ENCODE measurements at places on chromosomes 2 and 18. TPM values are rescaled to one million over a fixed set of nuclear protein-coding genes. Genes with fewer than 3 reads are reported as not detected.

The SF3B1 gene
- 247 TPM for total RNA-seq

The MC4R gene
- total RNA-seq, result not detected

The MDH1B gene
- 1.3 TPM for total RNA-seq

The IL1RN gene
- not detected for total RNA-seq

The GKN2 gene
- total RNA-seq, result not detected

The RAB31 gene
- total RNA-seq, result 48.6 TPM

The ECEL1 gene
- total RNA-seq, result not detected

The CACNB4 gene
- total RNA-seq, result 0.43 TPM

The KLHL29 gene
- total RNA-seq, result 14.7 TPM

The CEP68 gene
- 9.9 TPM for total RNA-seq

The IL1B gene
- 2.6 TPM for total RNA-seq

The MAIP1 gene
- total RNA-seq, result 22.9 TPM

The HOXD12 gene
- not detected for total RNA-seq

The MRO gene
- total RNA-seq, result not detected

- no peak for DNase-seq
Measured at GRCh38 chr2:134173338-134174016, 80.4 kb upstream of the MGAT5 start.

GRCh38 chr2:112021290-112021689 is 33.8 kb upstream of the TMEM87B start:
- no peak for DNase-seq

DNA sequence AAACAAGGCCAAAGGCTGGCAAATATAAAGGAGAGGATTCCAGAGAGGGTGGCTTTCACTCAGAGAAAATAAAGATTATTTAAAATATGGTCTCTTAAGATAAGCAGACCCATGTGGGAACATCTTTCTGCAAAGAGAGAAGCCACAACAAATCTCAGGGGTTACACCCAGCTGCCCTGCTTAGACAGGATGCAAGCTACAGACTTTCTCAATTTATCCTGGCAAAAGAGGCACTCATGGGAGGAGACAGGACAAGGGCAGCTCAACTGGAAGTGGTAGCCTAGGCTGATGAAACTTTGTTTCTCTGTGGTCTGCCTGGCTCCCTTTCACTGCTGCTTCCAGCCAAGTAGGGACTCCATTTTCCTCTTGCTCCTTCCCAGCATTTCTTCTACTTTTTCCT is 25.9 kb upstream of the SULT1C4 start:
- peak; percentile 36 for DNase-seq

DNA sequence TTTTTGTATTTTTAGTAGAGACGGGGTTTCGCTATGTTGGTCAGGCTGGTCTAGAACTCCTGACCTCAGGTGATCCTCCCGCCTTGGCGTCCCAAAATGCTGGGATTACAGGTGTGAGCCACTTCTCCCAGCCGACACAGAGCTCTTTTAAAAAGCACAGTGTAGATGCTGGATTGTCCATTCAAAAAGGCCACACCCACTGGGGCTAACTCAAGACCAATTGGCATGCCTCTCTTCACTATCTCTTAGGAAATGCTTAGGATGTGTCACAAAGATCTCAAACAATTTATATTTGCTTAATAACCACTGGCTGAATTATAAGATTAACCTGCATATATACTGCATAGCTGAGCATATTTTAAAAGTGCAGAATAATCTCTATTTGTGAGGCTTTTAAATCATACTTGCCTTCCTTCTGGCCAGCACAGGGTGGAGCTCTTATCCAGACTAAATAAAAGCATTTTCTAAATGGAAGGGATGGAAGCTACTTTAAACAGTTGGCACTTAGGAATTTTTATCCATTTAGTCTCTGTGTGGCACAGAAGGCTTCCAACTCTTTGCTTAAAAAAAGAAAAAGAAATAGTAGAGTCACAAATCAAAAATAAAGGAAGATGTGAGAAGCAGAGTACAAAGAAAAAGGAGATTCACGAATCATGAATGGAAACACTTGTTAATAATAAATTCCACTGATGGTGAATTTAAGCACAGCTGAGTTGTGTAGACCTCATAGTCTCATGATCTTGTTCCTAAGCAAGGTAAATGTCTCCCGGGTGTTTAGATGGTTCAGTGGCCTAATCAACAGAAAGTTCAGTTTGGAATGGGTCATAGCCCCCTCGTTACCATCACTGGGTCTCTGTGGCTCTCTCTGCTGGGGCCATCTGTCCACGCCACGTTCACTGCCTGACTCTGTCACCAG is 22.4 kb downstream of the CRYGD start:
- peak; percentile 30 for DNase-seq

DNA sequence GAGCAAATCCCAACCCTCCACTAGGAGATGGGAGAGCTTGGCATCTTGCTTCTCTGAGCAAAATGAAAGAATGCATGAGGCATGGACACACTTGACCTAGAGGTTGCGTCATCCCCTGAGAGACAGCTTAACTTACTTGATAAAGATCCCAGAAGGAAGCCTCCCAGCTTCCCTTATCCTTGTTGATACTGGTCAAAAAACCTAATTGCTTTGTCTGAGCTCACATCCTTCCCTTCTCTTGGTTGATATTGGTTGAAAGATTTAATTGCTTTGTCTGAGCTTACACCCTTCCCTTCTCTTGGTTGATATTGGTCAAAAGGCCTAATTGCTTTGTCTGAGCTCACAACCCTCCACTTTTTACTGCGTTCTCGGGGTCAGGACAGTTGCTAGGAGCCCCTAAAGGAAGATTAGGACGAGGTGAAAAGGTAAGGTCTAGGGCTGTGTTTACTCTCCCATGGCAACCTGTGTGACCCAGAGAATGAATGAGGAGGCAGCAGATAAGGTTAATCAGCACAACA is 12.2 kb upstream of the BOD1L2 start:
- DNase-seq, result no peak

- peak; percentile 68 for DNase-seq
Measured at GRCh38 chr2:168119515-168120141, 127.8 kb downstream of the STK39 start.

- DNase-seq, result peak; percentile 26
Measured at GRCh38 chr2:225994748-225995405, 595.4 kb downstream of the NYAP2 start.

DNA sequence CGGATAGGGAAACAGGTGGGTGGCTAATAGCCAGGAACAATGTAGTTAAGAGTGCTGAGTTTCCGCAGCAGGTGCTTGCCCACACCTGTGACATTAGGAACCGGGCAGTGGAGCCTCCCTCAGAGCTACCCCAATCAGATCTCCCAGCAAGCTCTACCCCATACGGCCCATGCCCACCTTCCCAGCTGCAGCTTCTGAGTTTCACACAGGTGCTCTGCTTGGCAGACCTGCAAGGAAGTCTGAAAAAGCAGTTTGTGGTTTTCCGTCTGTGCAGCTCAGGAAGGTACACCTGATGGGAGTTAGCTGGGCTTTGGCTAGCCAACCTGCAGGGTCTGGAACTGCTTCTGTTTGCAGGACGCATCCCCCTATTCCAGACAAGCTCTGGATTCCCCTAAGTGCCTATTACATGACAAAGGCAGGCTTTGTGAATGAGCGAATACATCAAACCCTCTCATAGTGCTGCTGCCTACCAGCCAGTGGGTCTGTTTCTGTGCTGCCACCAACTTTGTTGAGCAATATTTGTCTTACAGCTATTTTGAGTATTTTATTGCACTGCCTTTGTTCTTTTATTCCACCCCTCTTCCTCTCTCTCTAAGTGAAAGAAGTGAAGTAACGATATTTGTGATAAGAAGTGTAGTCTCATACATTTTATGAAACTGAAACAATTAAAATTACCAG is 24.7 kb upstream of the CEP68 start:
- DNase-seq, result no peak

- DNase-seq, result no peak
Measured at GRCh38 chr2:1674276-1674675, 70.0 kb downstream of the PXDN start.

- DNase-seq, result no peak
Measured at GRCh38 chr2:145321344-145321743, 801.4 kb upstream of the ZEB2 start.

GRCh38 chr2:17815468-17816184 is 634 bp upstream of the MSGN1 start:
- no peak for DNase-seq

DNA sequence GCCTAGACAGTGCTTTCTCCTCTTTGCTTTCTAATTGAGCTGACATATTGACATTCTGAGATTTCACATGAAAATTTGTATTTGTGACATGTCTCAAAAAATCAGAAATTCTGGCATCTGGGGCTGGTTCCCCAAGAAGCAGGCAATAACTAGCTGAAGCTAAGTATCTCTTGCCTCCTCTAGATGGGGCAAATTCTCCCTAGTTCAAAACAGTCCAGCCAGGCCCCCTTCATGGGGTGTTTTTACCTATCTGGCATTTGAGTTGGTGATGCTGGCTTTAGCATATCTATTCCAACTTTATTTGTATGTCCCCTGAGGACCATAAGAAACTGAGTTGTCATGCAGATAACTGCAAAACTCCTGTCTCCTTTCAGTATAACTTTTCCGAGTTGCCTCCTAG is 39.9 kb downstream of the ARHGAP15 start:
- no peak for DNase-seq

DNA sequence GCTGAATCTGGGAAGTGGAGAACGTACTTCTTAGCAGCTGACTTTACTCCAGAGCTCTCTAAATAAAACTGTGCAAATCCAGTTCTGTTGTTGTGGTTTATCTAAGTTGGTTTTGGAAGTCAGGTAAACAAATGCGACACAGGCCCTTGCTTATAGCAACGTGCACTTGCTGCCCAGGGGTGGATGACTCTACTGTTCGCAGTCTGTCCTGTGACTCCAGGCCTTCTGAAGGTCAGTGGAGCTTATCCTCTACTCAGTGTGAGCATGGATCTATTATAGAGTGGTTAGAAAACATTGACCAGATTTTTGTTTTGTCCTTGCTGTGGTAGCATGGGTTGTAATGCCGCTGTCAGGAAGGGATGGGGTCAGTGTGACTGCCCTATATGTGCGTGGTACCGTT is 89.1 kb downstream of the ZNF236 start:
- DNase-seq, result no peak

DNA sequence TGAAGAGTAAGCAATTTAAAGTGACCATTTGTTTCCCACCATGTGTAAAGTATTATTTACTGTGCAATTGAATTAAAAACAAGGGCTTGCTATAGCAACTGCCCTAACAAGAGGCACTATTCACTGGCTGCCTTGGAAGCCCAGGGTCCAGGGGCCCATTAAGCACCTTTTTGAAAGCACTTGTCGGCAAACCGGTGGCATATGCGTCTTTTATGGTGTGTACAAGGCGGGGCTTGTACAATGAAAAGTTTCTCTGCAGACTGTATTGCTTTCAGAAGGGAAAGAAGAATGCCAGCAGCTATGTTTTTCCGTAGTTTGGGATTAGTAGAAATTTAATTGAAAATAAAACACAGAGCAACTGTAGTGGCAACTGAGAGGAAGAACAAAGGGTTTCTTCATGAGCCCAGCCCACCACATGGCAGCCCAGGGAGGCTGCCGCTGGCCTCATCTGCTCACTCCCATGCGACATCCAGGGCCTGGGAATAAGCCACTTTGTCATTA is 279.5 kb upstream of the PARD3B start:
- no peak for DNase-seq

DNA sequence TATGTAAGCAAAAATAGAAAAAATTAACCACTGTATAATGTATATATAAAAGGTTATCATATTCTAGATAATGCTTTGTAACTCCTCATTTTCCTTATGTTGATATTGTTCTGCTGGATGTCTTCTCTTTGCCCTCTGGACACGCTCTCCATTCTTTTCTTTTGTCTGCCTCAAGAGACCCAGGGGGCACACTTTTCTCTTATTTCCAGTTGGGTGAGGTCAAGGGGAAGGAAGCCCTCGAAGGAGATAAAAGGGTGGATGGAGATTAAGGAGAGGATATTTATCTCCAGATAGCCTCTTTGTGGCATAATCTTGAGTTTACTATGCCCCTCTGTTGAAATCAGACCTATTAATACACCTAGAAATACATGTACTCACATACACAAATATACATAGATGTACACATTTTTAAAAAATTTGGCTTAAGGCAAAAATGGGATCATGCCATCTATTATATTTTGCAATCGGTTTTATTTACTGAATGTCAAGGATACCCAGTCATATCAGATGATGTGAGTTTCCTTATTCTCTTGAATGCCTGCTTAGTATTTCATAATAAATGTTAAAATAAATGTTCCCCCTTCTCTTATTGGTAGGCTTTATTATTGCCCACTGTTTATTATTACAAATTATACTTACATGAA is 65.3 kb downstream of the LCLAT1 start:
- no peak for DNase-seq

- no peak for DNase-seq
Measured at GRCh38 chr2:56500317-56500716, 316.5 kb downstream of the CCDC85A start.

- peak; percentile 56 for DNase-seq
Measured at GRCh38 chr18:56085551-56085950, 497.6 kb upstream of the TCF4 start.

DNA sequence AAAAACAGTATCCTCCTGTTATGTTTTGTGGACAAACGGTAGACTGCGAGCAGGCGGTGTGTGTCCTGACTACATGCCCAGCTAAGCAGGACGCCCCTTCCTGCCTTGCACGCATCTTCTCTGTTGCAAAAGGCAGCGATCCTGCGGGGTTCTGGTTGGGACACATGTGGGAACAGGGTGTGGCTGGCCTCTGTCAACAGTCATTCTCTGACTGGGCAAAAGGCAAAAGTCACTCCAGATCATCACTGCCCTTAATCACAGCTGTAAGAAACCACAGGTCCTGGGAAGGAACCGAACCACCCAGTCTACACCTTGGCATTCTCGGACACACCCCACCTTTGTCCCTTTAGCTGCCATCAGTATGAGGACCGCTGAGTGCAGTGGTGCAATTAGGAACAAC is 44.3 kb upstream of the TMEM87B start:
- no peak for DNase-seq

Data from fibroblast of villous mesenchyme (primary cell).